ENCODE measurements at places on chromosomes 11 and 22.

GRCh38 chr11:133337951-133338418 lies 194.3 kb downstream of the OPCML start:
- no peak for DNase-seq

DNA sequence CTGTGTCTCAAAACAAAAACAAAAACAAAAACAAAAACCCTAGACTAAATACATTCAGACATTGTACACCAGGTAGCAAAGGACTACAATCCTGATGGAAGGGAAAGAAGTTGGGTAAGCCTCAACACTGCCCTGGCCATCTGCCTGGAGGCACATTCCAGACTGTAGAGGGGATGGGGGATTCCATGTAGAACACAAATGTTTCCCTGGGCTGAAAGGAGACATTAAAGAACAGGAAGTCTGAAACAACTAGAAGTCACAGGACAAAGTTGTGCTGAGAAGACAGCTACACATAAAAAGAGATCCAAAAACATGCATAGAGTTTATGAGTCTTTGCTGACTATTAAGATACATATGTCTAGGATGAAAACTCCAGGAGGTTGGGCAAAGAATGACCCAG lies 83.9 kb downstream of the RRAS2 start:
- DNase-seq, result no peak

DNA sequence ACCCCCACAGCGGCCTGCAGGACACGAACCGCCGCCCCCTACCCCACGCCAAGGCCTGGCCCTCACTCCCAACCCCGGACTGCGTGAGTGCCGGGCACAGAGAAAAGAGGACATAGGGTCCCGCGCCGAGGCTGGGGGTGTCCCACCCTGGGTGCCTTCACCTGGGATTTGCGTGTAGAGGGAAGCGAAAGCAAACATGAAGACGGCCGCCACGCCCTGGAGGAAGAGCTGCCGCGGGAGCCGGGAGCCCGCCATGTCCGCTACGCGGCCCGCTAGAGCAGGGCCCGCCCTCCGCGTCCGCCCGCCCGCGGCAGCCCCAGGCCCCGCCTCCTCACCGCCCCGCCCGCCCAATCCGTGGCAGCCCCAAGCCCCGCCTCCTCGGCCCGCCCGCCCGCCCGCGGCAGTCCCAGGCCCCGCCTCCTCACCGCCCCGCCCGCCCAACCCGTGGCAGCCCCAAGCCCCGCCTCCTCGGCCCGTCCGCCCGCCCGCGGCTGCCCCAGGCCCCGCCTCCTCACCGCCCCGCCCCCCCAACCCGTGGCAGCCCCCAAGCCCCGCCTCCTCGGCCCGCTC lies at the start of gene LMF2:
TSS of gene LMF2 (minus strand) at position 282 of the 570 bp plus-strand sequence. CDS start at position 255, 27 bp downstream.
- DNase-seq, result no peak

DNA sequence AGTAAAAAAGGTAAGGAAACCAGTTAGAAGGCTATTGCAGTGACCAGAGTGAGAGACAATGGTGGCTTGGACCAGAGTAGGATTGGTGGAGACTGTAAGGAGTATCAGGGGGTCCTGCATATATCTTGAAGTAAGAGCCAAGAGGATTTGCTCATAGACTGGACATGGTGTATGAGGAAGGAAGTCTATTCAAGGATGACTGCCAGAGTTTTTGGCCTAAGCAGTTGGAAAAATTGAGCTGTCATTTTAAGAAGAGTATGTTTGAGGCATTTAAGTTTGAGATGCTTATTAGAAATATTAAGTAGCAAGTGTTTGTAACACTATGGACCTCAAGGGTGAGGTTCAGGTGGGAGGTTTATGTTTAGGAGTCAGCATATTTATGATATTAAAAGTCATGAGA lies 596.6 kb downstream of the METTL15 start:
- no peak for DNase-seq

DNA sequence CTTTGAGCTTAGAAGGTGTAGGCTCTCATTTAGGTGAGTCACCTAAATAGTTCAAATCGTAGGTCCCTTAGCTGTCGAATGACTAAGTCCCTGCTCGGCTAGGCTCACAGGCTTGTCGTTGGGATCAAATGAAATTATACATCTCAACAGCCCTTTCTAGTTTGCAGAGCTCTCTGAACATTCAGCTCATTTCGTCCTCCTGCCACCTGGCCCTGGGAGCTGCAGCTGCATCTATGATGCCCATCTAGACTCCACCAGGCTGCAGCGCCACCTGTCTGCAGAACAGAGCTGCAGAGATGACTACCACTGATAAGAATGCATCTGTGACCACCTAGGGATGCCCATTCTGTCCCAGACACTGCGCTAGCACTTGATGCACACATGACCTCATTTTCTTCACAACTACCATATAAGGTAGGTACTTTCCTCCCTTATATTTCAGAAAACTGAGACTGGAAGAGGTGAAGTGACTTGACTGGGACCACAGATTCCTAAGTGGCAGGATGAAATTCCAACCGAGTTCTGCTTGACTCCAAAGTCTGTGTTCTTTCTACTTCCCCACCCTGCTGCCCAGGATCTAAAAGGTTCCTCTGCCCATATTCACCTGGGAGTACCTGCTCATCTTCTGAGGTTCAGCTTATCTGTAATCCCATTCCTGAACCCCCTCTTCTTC lies 141.1 kb upstream of the NARS2 start:
- DNase-seq, result peak; percentile 10

DNA sequence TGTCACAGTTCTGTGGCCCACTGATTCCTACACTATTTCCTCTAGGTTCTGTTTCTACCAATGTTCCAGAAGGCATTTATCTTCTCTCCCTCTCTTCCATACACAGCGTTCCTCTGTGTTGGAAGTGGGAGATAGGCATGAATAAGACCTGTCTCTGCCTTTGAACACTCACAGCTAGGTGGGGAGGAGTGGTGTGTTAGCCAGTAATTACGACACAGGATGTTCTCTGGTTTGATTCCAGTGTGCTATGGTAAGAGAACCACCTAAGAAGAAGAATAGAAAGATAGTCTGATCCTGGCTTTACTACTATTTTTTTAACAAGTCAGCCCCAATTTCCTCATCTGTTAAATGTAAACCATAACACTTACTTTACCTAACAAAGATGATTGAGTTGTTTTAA lies 200.2 kb upstream of the MTMR2 start:
- no peak for DNase-seq

GRCh38 chr11:106482917-106483785 lies 405.7 kb downstream of the AASDHPPT start:
- DNase-seq, result no peak

GRCh38 chr22:46040471-46041465 lies 63.8 kb upstream of the WNT7B start:
- DNase-seq, result no peak

GRCh38 chr11:126163074-126163700 lies 48.3 kb downstream of the RPUSD4 start:
- no peak for DNase-seq

- DNase-seq, result no peak
Observed at GRCh38 chr22:25067851-25068421, 115.4 kb downstream of the KIAA1671 start.

GRCh38 chr11:43833657-43834073 lies 47.0 kb upstream of the ALKBH3 start:
- DNase-seq, result no peak

DNA sequence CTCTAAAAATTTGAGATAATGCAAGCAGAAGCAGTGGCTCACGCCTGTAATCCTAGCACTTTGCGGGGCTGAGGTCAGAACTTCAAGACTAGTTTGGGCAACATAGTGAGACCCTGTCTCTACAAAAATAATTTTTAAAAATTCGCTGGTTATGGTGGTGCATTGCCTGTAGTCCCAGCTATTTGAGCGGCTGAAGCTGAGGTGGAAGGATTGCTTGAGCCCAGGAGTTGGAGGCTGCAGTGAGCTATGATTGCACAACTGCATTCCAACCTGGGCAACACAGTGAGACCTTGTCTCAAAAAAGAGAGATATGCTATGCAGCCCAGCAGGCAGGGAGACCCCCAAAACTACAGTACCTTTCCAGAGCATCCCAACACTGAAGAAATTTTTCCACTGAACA lies 2.3 kb downstream of the CTSC start:
- DNase-seq, result no peak

DNA sequence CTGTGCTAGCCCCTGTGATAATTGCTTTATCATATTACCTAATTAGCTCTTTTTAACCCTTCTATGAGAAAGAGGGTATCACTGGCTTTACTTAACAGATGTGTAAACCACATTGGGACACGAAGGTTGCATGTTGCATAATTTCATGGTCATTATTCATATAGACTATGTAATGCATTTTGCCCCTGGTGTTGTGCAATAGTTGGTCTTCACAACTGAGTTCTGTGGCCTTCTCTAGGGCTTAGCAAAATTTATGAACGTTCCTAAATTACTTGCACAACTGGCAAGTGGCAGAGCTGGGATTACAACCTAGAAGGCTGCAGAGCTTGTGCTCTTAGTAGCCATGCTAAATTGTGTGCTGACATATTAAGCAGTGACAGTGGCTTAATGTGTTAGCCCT lies 34.6 kb upstream of the PDGFD start:
- DNase-seq, result no peak
